ENCODE measurements at places on chromosomes 1 and 21.

DNA sequence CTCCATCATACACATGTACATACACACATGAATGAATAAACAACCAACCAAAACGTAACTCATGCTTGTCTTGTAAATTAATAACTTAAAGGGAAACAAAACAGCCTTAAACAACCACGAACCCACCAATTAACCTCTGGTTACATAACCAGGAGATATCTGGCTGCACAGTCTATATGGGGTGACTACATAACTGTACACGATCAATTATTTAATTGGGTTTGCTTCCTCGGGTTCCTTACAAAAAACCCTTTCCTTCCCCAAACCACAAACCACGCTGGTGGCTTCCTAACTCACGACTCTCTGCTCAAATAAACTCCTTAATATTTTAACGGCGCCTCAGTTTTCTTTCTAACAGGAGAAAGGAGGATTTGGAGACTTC, 744 bp downstream of the ZNF670 start:
- no peak for DNase-seq

- no peak for DNase-seq
These were observed 345.8 kb downstream of the KIF26B start for GRCh38 chr1:245500546-245500945.

GRCh38 chr1:15411593-15412137, 2.0 kb downstream of the EFHD2 start:
- DNase-seq: no peak

- DNase-seq: no peak
These were observed 26.4 kb downstream of the TIAM1 start for GRCh38 chr21:31317688-31318087.

GRCh38 chr1:159939678-159940002, 5.8 kb downstream of the IGSF9 start:
- no peak for DNase-seq

DNA sequence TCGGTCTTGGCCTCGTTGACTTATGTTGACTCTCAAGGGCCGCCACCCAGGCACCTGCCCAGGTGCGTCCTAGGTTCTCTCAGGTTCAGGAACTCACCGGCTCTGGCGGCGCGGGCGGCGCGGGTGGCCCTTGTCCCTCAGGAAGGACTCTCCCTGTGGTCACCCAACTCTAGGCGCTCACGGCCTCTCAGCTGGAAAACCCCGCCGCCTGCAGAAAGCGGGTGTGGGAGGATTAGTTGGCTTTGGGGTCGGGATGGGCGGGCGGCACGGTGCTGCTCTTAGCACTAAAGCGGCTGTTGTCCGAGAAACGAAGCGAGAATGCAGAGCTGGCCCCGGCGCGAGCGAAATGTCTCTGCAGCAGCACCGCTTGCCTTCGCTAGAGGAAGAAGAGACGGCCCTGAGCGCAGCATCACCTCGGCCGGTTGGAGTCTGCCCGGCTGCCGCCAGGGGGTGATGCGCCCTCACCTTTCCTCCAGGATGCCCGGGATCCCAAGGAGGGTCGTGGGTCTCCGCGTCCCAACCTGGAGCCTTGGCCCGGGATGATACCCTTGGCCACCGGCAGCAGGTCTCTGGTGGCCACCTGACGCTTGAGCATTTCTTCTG, 8.1 kb upstream of the TADA1 start:
- no peak for DNase-seq

DNA sequence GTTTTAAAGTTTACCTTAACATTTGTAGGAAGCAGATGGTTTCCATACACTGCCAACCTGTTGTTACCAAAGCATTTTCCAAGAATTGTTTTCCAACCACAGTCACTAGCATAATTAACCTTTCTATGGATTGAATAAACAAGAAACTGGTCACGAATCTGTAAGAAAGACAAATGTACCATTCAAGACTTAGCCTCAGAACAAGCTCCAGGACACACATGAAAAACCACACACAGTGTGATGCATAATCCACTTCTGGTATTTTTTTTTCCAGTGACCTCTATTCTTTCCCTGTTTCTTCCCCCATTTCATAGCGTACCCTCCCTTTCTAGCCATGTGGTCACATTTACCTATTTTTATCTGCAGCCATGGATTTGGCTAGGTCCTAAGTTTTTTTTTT, 29.6 kb upstream of the C1orf87 start:
- no peak for DNase-seq

- DNase-seq: no peak
These were observed 13.5 kb upstream of the TEKT2 start for GRCh38 chr1:36070349-36070748.

GRCh38 chr1:59682396-59683080, 132.2 kb upstream of the HOOK1 start:
- no peak for DNase-seq

DNA sequence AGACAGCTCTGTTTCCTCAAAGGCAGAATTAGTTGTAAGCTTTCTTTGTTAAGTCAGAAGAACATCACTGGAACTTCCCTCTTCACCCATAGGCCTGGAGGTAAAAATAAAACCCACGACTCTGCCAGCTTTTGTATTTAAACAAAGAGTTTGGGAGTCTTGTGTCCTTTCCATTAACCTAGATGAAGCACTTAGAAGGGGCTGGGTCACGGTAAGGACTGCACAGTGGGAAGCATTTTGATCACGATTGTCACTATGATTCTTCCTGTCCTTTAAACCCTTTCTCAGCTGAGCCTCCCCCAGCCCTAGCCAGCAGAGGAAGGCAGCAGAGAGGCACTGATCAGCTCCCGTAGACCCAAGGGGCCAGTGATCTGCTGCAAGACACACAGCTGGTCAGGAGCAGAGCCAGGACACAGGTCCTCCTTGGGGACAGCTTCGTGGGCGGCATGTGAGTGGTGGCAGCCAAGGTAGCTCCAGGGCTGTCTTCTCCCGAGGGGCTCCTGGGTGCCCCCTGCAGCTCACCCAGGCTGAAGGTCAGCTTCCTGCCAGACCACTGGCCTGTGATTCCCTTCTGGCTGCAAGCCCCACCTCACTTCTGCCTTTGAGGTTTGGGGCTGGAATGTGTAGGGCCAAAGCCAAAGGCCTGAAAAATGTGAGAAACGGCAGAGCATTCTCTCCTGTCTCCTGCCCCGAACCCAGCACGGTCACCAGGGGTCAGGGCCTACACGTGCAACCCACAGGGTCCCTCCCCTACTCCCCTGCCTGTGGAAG, 4.0 kb upstream of the LAPTM5 start:
- DNase-seq: no peak

DNA sequence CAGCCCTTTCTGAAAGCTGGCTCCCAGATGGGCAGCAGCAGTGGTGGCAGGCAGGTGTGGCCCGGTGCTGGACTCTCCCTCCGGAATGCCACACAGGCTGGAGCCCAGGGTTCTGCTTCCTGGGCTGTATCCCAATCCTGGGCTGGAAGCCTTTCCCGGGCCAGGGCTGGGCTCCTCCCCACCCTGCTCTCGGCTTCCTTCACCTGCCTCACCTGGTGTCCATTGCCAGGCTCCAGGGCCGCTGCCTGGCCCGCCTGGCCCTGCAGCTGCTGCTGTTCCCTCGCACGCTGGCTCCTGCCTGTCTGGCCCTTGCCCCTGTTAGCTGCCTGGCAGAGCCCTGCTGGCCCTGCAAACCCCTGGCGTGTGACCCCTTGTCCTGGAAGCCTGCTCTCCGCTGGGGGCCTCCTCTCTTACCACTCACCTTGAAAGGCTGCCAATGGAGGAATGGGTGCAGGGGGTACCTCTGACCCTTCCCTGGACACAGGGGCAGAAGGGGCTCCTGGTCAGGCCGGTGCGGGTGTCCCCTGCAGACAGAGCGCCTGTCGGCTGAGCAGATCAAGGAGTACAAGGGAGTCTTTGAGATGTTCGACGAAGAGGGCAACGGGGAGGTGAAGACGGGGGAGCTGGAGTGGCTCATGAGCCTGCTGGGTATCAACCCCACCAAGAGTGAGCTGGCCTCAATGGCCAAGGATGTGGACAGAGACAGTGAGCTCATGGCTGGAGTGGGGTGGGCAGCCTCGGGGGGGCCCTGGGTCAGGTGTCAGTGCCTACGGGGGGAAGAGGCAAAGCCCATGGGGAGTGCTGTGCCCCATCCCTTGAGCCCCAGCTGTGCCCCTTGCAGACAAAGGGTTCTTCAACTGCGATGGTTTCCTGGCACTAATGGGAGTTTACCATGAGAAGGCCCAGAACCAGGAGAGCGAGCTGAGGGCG, 1.1 kb downstream of the CALML6 start:
- DNase-seq: no peak

DNA sequence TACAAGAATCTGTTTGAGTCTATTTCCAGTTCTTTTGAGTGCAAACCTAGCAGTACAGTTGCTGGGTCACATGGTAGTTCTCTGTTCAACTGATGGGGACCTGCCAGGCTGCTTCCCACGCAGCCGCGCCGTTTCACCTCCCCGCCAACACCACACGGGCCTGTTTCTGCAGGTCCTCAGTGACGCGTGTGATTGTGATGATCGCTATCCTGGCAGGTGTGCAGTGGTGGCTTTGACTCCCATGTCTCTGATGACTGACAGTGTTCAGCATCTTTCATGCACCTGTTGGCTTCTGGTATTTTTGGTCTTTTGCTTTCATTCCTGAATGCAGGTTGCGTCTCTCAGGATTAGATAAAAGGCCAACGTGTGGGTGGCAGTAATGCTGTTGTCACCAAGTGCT, 41.6 kb downstream of the FAAP20 start:
- DNase-seq: no peak

- peak; percentile 69 for DNase-seq
These were observed 6.1 kb downstream of the ADAMTS4 start for GRCh38 chr1:161192476-161193465.

DNA sequence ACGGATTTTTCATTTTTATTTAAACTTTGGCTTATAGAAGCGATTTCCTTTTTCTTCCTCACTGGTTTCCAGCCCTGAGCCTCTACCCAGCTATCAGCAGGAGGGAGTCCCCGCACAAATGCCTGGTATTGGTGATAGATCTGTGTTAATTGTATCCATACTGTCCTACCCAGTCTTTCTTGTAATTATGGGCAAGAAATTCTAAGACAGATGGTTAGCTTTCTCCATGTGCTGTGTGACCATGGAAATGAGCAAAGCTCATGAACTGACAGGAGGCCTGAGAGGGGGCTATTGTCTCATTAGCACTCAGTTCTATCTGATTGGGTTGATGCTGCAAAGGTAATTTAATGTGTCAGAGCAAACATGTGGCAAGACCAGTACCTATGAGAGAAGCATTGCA, 108.1 kb upstream of the IVNS1ABP start:
- DNase-seq: no peak

DNA sequence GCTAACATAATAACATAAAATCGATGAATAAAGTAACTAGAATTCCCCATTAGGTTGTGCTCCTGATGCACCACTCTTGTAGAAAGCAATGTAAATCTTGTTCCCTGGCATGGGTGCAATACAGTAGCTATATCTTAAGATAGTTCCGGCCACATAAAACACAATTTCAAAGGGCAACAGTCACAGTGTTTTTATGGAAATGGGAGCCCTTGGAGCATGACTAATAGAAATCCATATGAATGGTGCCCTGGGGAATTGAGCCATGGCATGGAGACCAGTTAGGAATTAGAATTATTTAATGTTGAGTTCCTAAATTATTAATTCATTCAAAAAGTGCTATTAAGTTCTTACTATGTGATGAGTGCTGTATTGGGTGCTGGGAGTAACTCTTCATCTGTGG, 118.7 kb downstream of the KCNK2 start:
- DNase-seq: no peak

GRCh38 chr1:231896806-231897205, 270.2 kb downstream of the DISC1 start:
- no peak for DNase-seq

- no peak for DNase-seq
These were observed 2.3 kb downstream of the HIPK1 start for GRCh38 chr1:113931451-113931851.

DNA sequence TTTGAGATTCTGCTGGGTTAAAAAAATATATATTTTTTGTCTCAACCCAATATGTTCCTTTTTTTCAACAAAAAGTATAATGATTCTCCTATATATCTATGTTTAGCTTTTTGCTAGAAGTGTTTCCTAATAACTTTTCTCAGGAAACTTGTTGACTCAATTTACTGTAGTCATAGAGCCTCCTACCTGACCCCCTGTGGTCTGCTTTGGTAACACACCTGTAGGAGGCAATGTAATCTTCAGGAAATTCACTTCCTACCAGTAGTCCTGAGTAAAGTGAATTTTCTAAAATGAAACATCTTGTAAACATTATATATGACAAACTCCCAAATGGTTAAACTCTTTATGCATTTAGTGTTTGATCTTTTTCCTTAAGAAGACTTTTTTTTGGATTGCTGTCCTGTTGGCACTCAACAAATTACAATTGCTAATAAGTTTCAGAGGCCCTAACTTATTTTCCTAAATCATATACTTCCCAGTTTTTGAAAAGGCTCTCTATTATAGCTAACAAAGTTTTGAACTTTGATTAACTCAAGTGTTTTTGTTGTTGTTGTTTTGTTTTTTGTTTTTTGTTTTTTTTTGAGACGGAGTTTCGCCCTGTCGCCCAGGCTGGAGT, 118.3 kb downstream of the OLFML2B start:
- peak; percentile 23 for DNase-seq

- no peak for DNase-seq
These were observed 166.9 kb upstream of the SYT6 start for GRCh38 chr1:114320586-114320985.

DNA sequence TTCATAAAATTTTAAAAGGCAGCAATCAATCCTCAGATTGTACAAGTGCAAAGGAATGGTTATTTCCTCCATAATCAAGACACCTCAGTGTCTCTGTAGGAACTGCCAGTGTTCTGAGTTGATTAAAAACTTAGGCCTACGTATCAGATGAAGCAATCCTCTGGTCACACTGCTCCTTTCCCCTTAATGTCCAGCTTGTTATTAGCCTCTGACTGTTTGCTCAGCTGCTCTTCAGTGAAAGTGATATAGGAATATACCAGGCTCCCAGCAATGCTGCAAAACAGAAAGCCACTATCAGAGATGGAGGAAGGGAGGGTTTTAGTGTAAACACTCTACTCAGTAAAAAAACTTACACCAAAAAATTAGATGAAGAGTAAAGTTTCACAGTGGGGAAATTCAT, 49.8 kb downstream of the SLC35D1 start:
- no peak for DNase-seq
